Stimulated activated CD8-positive, alpha-beta memory T cell treated with anti-CD3 and anti-CD28 coated beads, Interleukin-12 subunit alpha, Interleukin-12 subunit beta, amount 100 ng/mL, for 4 hours (primary cell): ENCODE measurements at places on chromosomes 12 and 14.

DNA sequence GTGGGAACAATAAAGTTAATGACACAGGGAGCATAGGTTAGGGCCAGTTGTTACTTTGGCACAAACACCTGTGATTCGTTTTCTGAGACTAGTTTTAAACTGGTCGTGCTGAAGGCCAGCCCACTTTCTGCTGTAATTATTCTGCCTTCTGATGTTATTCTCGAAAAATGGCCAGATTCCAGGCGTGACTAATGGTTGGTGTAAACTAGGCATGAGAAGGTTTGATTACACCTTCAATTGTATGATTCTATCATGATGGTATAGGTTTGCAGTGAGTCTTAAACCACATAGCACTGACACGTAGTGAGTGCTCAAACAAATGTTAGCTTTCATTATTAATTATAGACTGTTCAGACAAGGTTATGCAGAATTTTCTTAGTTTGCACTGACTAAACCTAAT lies 39.0 kb downstream of the CKB start:
- DNase-seq: no peak

DNA sequence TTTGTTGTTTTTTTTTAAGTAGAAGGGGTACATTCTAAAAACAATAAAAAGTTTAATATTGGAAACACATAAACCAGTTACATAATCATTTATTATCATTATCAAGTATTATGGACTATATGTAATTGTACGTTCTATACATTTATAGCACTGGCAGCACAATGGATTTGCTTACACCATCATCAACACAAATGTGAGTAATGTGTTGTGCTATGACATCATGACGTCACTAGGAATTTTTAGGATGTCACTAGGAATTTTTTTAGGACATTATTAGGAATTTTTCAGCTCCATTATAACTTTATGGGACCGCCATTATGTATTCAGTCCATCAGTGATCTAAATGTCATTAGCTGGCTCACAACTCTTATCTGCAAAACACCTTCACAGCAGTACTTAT lies 126.8 kb upstream of the SYT10 start:
- no peak for DNase-seq

DNA sequence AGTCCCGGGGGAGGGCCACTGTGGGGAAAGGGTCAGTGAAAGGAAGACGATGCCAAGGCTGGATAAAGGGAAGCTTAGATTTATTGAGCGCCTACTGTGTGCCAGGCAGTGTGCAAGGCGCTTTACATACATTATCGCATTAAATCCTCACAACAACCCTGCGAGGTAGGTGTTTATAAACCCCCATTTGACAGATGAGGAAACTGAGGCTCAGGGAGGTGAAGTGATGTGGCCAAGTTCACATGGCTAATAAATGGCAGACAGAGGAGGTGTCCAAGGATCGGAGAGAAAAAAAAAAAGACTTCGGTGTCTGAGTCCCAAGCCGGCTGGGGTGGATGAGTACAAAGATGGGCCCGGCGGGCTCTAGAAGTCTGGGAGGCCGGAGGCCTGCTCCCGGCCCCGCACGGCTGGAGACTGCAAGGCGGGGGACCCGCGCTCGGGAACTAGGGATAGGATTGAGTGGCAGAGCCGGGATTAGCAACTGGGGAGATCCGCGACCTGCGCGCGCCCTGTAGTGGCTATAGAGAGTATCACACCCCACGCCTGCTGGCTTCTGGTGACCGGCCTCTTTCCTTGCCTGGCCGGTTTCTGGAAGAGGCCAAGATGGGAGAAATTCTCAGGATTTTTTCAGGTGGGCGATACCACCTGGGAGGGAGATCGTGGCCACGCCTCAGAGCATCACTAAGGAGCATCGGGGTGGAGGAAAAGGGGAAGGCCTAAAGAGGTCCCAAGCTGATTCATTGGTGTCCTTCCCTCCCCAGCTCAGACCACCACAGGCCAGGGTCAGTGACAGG lies 3.9 kb downstream of the DDN start:
- DNase-seq: no peak

GRCh38 chr12:45668641-45669040 lies 60.9 kb upstream of the ARID2 start:
- DNase-seq: no peak

GRCh38 chr12:16220120-16220519 lies 57.4 kb downstream of the SLC15A5 start:
- DNase-seq: no peak

DNA sequence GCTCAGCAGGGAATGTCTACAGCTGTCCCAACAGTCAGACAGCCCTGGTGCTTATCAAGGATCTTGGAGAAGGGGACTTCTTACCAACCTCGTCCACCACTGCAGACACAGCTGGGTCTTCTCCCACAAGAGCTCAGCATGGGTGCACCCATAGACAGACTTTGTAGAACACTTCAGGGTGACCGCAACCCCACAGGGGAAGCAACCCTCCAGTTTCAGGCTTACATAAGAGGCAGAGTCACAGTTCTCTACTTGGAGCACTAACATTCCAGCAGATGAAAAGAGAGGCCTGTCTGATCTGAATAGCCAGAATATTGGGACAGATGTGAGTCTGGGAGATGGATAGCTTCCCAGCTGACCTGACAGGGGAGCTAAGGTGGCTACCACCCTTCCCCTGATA lies 3.5 kb upstream of the CLEC1A start:
- no peak for DNase-seq

DNA sequence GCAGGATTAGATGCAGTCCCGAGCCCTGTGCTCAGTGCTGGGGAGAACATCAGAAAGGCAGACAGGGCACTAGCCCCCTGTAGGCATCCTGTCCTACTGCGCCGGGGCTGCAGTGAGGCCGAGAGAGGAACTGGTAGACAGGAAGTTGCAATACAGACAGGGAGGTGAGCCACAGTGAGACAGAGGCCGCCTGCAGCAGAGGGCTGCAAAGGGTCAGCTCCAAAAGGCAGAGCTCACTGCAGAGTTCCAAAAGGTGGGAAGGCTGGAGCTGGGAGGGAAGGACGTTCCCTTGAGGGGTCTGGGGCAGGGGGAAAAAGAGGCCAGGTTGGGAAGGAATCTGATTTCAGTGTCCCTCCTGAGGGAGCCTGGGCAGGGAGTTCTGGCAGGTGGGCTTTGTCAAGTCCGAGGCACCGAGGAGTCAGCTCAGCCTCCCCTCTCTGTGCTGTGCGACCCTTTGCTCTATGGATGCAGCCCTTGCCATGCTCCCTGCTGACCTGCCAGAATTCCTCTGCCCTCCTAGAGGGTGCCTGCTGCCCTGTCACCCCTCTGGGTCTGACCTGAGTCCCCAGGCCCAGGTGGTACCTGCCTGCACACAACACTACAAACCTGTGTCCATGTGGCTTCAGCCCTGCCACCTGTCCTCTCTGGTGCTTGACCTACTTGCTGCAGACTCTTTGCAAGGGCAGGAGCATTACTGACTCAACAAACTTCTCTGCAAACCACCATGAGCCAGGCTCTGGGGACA lies 63.5 kb downstream of the PRMT8 start:
- no peak for DNase-seq

DNA sequence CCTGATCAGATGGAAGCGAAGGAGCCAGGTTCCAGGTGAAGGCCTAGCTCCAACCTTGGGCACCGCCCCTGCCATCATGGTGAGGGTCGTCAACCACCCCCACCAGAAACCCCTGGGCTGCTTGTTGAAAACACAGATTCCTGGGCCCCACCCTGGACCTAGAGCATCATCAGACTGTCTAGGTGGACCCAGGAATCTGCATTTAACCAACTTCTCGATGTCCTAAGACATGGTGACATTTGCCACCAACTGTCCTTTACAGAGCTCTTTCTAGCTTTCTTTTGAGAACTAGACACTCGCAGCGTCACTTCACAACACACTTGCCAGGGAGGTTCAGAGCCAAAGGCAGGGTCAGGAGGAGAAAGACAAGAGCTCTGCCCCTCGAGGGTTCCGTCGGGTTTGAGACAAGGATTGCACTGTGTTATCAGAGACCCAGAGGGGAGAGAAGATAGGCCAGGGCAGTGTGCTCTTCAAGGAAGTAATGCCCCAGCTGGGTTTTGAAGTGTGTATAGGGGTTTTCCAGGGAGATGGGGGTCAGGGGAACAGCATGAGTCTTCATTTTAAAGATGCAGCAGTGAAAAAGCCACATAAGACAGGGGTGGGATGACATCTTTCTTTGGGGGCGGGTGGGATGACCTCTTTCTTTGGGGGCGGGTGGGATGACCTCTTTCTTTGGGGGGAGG lies 24.6 kb downstream of the RFLNA start:
- no peak for DNase-seq

- no peak for DNase-seq
Measured at GRCh38 chr12:21334771-21335325, at the start of gene SLCO1A2. TSS of gene SLCO1A2 (minus strand) at chr12:21334917. CDS start at chr12:21334647, 270 bp downstream.

DNA sequence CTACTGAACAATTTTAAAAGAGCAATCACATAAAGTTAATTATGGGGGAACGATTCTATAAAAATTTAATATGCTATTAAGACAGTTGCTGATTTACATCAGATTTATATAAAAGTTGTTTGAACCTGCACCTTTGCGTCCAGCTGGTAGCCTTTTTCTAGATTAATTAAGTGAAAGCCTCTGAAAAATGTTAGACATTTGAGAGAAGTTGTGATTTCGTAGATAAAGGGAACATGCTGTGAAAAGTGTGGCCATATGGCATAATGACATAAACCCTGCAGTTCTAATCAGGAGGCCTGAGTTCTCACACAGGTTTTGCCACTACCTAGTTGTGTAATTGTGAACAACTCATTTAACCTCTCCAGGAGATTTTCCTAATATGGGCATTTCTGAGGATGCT lies 187.2 kb downstream of the TMTC2 start:
- no peak for DNase-seq

GRCh38 chr12:100824476-100824875 lies 29.9 kb downstream of the ANO4 start:
- DNase-seq: no peak

DNA sequence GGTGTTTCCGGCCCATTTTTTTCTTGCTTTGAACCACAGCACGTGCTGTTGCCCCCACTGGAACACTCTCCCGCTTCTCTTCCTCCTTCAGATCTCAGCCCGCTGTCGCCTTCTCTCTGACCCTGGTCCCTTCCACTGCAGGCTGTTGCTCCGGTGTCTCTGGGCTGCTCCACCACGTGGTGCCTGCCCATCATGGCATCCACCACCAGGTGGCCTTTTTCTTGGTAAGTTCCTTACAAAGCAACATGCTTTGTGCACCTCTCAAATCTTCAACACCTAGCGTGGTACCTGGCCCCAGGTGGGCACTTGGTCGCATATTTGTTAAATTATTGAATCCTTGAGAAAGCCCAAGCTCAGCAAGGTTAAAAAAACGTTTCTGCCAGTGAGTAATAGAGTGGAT lies 19.1 kb downstream of the TUNAR start:
- no peak for DNase-seq

GRCh38 chr14:31954991-31955390 lies 122.1 kb upstream of the ARHGAP5 start:
- DNase-seq: no peak

GRCh38 chr12:5548152-5548943 lies 116.4 kb downstream of the NTF3 start:
- no peak for DNase-seq

DNA sequence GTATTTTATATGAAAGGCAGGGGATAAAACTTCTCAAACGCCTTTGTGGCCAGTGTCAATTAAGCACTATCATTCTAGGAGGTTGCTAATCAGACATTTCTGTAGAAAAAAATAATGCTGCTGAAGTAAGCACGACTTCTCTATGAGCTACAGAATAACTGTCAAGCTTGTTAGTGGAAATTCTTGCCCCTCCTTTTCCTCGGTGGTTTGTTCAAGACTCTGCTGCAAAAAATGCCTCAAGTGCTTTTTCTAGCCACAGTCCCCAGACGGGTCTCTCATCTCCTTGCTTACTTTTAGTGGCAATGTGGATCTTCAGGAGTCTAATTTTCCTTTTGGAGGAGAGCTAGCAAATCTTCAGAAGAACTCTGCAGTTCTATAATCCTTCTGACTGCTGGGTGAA lies 452.0 kb downstream of the FUT8 start:
- DNase-seq: no peak

DNA sequence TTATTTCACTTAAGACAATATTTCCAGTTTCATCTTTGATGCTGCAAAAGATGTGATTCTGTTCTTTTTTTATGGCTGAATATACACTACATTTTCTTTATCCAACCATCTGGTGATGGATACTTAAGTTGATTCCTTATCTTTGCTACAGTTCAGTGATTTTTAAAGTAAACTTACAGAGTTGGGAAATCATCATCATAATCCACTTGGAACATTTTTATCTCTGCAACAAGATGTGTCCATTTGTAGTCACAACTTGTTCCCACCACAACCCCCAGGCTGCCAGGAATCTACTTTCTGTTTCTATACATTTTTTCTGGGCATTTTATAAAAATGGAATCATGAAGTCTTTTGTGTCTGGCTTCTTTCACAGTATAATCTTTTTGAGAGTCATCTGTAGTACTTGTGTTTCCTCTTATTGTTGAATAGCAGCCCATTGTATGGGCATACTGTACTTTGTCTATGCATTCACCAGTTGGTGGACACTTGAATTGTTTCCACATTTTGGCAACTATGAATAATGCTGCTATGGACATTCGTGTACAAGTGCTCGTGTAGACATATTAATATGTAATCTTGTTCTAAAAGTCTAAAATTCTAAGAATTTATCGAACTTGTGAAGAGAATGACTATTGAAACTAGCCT lies 212.5 kb upstream of the DDHD1 start:
- DNase-seq: no peak

GRCh38 chr12:47999816-48000215 lies 4.5 kb downstream of the COL2A1 start:
- DNase-seq: no peak

GRCh38 chr14:21204167-21205025 lies 48.5 kb upstream of the OR5AU1 start:
- no peak for DNase-seq

DNA sequence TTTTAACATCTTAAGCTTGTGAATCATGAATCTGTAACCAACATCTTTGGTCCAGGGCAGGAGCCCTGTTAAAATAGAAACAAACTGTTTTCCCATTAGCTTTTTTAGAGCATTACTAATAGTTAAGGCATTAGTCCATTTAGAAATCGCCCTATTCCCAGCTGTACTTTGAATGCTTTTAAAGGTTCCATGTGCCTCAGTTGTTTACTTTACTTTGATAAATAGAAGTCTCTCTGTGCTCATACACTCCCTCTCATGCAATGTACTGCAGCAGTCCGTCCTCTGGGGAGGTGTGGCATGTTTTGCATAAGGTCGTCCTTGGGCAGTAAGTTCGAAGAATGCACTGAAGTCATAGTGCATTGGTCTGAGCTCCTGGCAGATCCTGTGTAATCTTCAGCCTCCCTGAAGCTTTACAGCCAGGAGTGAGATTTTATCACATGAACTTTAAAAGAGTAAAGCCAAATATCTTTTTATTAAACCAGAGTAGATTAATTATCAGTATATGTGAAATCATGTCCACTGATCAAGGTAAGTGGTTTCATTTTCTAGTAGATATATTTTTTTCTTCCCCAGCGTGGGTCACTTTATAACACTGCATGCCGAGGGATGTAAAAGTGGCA lies 134.7 kb downstream of the FGD4 start:
- DNase-seq: no peak

DNA sequence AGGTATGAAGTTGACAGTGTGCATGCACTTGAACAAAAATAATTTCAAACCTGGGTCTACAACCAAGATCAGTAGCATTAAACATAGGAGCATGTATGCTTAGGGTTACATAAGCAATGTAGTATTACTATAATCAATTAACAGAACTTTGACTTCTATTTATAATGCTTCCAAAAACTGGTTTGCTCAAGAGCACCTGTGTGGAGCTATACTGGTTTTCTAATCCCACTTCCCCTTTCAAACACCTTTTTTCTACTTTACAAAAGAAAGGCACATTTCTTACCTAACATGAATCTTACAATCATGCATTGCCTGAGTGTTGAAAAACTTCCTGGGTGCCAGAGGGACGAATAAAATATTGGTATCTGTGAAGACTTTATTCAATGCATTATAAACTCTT lies 72.7 kb downstream of the EFCAB11 start:
- DNase-seq: no peak

GRCh38 chr12:77133566-77133965 lies 68.2 kb upstream of the E2F7 start:
- no peak for DNase-seq
